Fibroblast of upper back skin (primary cell): ENCODE measurements at places on chromosomes 5 and 9.

GRCh38 chr9:15299374-15299939, 7.6 kb downstream of the TTC39B start:
- DNase-seq = no peak

DNA sequence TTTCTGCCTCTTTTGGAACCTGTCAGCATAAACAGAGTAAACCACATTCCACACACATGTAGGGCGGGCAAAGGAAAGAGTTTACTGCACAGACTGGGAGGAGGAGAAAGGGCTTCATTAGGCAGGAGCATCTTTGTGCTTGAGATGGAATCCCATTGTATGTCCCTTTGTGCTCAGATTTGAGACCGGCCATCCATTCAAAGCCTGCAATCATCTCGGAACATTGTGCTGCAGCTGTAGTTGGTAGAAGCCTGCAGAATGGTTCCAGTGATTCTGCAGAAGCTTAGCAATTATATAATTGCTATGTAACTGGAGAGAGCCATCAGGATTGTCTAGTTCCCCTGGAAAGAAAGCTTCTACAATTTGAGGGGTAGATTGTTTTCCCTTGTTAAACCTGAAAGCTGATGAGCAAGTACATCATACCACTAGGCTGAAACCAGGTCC, 16.5 kb downstream of the ZNF462 start:
- DNase-seq = no peak

DNA sequence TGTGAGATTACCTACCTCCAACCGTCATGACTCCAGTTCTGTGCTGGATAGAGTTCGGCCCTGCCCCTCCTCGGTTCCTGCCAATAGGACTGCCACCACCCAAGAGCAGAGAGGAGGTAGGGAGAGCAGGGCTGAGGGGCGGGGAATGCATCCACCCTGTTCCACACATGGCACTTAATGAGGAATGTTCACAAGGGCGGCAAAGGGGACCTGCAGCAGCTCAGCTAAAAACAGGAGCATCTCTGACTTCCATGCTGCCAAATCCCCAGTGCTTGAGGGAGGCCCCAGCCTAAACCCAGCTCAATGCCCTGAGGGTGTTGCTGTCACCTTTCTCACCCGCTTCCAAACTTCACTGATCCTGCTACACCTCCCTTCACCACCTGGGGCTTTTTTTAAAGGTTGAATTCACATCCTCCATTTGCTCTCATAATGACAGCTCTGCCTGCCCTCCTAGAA, 7.8 kb upstream of the DELE1 start:
- DNase-seq = no peak

DNA sequence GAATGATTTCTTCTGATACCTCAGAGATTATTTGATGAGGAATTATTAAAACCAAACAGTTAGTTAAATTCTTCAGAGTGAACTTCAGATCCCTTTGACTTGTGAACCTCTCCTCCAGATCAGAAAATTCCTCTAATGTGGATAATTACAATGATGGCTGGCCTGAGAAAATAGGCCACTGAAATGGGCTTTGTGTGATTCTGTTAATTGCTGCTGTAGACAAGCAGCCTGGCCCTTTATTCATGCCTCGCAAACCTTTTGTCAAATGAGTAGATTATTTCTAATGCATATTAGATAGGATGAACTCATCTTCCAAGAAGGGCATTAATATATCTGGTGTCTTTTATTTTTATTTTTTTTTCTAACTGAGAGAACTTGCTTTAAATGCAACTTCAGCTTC, 855.2 kb downstream of the TLE4 start:
- no peak for DNase-seq

GRCh38 chr5:180352116-180353047, 754 bp downstream of the GFPT2 start:
- no peak for DNase-seq

DNA sequence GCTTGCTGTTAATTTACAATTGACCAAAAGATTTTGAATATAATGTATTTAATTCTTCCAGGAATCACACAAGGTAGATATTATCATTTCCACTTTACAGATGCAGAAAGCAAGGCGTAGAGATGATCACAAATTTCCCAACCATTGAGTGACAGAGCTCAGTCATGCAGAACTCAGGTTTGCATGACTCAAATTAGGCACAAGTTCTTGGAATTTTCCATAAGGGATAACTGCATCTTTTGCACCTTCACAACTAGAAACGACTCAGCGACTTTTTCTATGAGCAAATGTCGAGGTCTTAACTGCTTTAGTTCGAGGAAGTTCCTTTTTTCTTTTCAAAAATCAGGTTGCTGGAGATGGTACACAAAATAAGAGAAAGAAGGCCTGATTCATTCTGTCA, 265.5 kb upstream of the PAPPA start:
- DNase-seq = no peak

DNA sequence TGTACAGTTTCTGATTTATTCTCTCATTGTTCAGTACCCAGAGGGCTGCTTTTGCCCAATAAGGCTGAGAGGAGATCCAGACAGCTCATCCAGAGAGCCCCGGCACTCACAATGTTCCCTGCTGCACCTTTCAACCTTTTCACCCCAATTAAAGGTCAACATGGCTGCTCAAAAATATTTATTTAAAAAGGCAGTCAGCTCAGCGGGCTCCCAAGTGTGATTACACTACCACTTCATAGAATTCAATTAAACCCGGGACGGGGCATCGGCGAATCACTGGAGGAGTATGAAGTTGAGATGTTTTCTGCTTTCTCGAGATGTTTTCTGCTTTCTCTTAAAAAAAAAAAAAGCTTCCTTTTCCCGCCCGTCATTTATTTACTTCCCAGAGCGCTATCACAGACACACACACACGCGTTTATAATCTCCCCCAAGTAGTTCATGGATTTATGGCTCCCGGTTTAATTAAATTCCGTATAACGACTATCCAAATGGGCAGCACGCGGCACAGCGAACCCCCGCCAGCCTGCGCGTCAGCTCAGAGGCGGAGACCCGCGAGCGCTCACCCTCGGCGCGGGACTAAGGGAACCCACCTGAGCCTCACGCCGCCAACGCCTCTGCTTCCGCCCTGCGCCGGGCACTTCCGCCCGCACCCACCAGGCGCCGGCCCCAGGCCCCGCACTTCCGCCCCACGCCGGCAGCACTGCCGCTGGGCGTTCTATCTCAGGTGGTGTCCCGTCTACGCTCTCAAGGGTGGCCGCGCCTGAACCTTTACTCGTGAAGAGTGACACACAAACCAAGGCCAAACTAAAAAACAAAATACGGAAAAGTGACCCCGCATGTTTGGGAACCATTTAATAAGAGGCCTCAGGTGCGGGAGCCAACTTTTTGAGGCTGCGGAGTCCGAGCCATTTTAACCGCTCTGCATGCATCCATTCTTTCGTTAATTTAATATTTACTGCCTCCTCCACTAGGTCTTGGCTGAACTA, at the start of gene C5orf63:
C5orf63 (minus strand) TSS at position 642 of the 986 bp plus-strand sequence. CDS start 14,507 bp downstream, outside the sequence.
- no peak for DNase-seq

DNA sequence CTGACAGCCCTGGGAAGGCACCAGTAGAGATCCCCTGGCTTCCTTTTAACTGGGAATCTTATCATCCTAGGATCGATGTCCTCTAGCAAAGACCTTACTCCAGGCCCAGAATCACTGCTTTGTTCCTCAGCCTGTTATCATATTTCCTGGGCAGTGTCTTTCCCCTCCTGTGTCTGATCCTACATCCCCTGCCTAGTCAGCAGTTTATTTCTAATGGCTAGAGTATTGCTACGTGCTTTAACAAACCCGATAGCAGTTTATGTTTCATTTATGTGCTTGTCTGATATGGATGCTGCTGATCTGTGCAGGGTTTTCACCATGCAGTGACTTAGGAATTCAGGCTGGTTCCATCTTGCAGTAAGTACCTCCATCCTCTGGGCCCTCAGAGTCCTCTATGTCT, 20.9 kb upstream of the BARX1 start:
- no peak for DNase-seq

GRCh38 chr9:91949392-91949945, 559 bp downstream of the ROR2 start:
- no peak for DNase-seq

GRCh38 chr9:112158656-112159367, 16.3 kb downstream of the SUSD1 start:
- DNase-seq = no peak

GRCh38 chr9:112326194-112326593, 7.2 kb downstream of the PTBP3 start:
- DNase-seq = no peak

DNA sequence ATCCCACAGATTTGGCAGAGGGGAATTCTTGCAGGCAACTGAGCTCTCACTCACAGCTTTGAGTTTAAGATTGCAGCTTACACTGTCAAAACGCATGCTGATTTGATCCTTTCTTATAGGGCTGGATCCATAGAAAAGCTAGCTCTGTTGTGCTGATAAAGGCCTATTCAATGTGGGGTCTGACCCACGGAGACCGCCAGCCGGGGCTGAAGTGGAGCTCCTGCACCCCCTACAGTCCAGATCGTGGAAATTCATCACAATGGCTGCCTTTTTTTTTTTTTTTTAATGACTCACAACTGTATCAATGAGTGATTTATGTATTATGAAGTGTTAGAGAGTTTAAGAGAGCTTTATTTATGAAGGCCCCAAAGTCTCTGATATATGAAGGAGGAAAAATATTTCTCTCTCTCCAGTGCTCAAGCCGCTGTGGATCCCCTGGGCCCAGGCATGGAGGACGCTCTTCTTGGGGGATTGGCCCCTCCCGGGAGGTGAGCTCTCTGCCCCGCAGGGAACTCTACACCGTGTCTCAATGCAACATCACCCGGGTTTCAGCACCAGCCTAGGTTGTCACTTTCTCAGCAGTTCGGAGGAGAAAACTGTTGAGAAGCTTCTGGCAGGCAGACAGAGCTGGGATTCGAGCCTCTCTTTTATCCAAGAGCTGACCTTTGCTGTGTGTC, 700.2 kb downstream of the IRX1 start:
- DNase-seq = peak; percentile 60
